Karpas-422 (cell line): ENCODE measurements at places on chromosomes 16 and 17. TPM values are rescaled to one million over a fixed set of nuclear protein-coding genes. Genes with fewer than 3 reads are reported as not detected.
A peak's percentile ranks its signal among the peaks of the same experiment; 100 is the strongest.

GRCh38 chr17:71342737-71343136, 778.1 kb upstream of the SOX9 start:
- H3K27ac ChIP-seq: no peak overlapping the region
- H3K27me3 ChIP-seq: no peaks in the 10 kb centered on the region
- DNase-seq: no peak
- H3K36me3 ChIP-seq: no peaks in the 10 kb centered on the region
- H3K4me1 ChIP-seq: no peaks in the 10 kb centered on the region; the same call in 1 of the 2 replicates
- H3K4me3 ChIP-seq: no peak overlapping the region

DNA sequence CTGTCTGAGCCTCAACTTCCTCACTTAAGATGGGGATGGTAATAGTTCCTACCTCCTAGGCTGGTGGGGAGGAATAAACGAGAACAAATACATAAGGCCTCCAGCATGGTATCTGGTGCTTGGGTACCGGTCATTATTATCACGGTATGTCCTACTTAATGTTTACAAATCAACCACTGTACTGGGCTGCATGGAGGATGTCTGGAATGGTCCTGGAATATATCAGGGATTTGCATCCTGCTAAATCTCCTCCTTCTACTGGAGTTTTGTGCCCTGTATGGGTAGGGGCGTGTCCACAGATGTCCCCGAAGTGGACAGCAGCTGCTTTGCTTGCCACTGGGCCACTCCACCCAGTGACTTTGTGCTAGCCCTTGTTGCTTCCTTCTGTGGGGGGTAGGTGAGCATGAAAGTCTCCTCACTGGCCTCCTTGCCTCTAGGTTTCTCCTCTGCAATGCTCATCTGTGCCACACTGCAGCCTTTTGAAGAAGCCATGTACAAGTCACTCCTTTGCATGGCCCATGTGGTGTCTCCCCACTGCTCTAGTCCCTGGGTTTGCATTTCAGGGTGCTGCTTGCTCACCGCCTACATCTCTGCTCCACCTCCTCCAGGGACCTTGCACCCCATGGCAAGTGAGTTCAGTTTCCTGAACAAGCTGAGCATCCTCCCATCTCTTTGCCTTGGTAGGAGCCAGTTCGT, 2.2 kb upstream of the CMIP start:
- H3K27ac ChIP-seq: no peak overlapping the region
- peaks cover 16% of the 10 kb centered on the region for H3K4me1 ChIP-seq
- H3K36me3 ChIP-seq: no peaks in the 10 kb centered on the region

- no peaks in the 10 kb centered on the region for H3K4me1 ChIP-seq
- no peak overlapping the region for H3K4me3 ChIP-seq
- no peak for DNase-seq
Measured at GRCh38 chr16:77220427-77220826, 21.2 kb downstream of the SYCE1L start.

DNA sequence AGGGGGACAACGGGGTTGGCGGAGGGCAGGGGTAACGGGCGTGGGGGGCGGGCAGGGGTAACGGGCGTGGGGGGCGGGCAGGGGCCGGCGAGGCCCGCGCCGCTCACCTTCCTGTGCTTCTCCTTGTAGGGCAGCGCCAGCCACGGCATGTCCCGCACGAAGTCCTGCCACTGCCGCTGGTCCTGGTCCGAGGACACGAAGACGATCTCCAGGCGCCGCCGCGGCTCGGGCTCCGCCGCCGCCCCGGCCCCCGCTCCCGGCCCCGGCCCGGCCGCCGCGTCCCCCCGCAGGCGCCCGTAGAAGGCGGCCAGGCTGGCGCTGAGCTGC, 401 bp downstream of the NXN start:
- H3K27ac ChIP-seq: no peak overlapping the region
- no peaks in the 10 kb centered on the region for H3K27me3 ChIP-seq
- peaks cover 11% of the 10 kb centered on the region for H3K4me1 ChIP-seq
- H3K4me3 ChIP-seq: peak overlapping the region; percentile 61; the same call in 1 of the 2 replicates
- no peaks in the 10 kb centered on the region for H3K36me3 ChIP-seq

DNA sequence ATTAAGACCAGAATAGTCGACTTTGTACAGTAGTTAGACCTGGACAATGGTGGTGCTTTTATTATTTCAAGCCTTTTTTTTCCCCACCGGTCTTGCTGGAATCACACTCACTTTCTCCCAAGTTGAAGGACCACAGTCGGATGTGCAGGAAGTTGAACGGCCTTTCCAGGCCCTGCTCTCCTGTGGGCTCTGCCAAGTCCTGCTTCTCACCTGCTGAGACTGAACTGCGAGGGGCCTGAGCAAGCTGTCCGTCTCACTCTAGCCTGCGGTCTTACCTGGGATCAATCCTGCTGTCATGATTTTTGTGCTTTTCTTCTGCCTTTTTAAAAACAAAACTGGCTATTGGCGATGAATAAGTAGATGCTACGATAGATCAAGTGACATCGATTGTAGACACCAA, 1.3 kb downstream of the TLCD3A start:
- peak overlapping the region; percentile 89 for H3K4me3 ChIP-seq
- H3K4me1 ChIP-seq: peaks cover 18% of the 10 kb centered on the region
- no peaks in the 10 kb centered on the region for H3K27me3 ChIP-seq
- H3K36me3 ChIP-seq: peaks cover 21% of the 10 kb centered on the region
- no peak for DNase-seq
- no peak overlapping the region for H3K27ac ChIP-seq

GRCh38 chr17:42629411-42630009, 20.0 kb downstream of the TUBG1 start:
- no peak overlapping the region for H3K27ac ChIP-seq
- H3K36me3 ChIP-seq: no peaks in the 10 kb centered on the region
- no peaks in the 10 kb centered on the region for H3K4me1 ChIP-seq
- H3K4me3 ChIP-seq: no peak overlapping the region
- DNase-seq: no peak

- no peak overlapping the region for H3K4me3 ChIP-seq
- no peak for DNase-seq
- peaks cover 5% of the 10 kb centered on the region; the same call in 1 of the 2 replicates for H3K36me3 ChIP-seq
Measured at GRCh38 chr16:75289189-75289588, 37.8 kb upstream of the BCAR1 start.

DNA sequence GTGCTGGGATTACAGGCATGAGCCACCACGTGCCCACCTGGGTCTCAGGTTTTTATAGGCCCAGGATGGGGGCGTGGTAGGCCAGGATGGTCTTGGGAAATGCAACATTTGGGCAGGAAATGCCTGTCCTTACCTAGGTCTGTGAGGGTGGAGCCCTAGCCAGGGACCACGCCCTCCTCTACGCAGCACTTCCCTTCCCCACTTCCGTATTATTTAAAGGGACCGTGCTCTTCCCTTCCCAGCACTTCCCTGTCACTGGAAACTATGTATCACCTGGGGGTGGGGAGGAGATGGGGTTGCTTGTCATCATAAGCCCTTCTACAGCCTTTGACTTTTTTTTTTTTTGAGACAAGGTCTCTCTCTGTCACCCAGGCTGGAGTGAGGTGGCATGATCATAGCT, 238.9 kb upstream of the NLRP1 start:
- no peak for DNase-seq
- no peaks in the 10 kb centered on the region for H3K27me3 ChIP-seq
- H3K27ac ChIP-seq: no peak overlapping the region
- H3K4me3 ChIP-seq: no peak overlapping the region
- no peaks in the 10 kb centered on the region for H3K36me3 ChIP-seq

DNA sequence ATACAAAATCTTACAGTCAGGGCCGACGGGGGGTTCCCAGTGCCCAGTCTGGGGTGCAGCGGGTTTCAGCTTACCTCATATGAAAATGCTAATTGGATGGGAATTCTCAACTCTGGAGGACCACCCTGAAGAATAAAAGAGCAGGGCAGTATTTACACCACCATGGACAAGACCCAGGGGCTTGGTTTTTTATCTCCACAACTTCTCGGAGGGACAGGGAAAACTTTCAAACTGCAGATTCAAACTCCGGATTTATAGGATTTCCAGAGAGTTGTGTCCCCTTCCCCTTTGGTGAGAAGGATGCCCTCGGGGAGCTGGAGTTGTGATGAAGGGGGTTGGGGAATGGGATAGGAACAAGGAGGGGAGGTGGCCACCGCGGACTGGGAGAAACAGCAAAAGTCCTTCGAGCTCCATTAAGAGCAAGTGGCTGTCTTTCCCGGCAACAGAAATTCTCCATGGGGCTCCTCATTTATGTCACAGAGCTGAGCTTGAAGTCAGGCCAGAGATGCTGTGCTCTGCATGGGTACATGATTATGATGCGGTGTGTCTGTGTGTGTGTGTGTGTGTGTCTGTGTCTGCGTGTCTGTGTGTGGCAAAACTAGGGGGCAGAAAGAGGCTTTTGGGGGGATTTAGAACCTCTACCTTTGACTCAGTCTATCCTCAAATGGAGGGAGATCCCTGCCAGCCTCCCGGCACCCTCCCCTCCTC, 15.7 kb downstream of the FOXL1 start:
- H3K27ac ChIP-seq: no peak overlapping the region
- H3K27me3 ChIP-seq: no peaks in the 10 kb centered on the region
- DNase-seq: no peak
- H3K4me3 ChIP-seq: no peak overlapping the region
- no peaks in the 10 kb centered on the region for H3K36me3 ChIP-seq

DNA sequence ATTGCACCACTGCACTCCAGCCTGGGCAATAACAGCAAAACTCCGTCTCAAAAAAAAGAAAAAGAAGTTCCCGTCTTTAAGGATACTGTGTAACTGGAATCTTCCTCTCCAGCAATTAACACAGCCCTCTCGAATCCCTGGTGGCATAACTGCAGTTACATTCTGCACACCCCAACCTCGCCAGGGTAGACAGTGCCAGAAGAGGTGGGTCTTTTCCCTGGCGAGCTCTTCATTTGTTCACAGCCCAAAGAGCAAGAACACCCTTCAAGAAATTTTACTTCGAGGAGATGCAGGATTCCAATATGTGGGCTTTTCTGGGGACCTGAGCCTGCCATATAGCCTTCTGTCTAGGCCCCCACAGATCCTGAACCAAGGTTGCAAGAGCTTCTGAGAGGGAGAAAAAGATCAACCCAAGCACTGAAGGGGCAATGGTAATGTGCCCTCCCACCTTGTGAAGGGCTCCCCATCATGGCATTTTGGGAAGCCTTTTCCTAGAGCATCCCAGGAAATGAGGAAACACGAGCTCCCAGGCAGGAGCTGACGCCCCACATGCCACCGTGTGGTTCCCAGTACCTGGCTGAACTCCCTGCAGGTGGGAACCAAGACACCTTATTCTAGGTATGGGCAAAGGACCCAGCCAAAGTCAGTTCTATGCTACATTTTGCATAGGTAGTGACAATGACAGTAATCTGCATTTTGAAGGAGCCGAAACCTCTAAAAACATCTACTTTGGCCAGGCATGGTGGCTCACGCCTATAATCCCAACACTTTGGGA, 26.9 kb downstream of the TK2 start:
- H3K27me3 ChIP-seq: no peaks in the 10 kb centered on the region
- peaks cover 10% of the 10 kb centered on the region for H3K4me1 ChIP-seq
- no peak overlapping the region for H3K27ac ChIP-seq
- no peak for DNase-seq
- H3K4me3 ChIP-seq: no peak overlapping the region
- H3K36me3 ChIP-seq: no peaks in the 10 kb centered on the region

- no peak for DNase-seq
- H3K4me1 ChIP-seq: peaks cover 33% of the 10 kb centered on the region
- H3K27me3 ChIP-seq: no peaks in the 10 kb centered on the region
- H3K36me3 ChIP-seq: peaks cover 41% of the 10 kb centered on the region
- H3K27ac ChIP-seq: no peak overlapping the region
Measured at GRCh38 chr17:44214896-44215295, 4.6 kb downstream of the UBTF start.

GRCh38 chr17:50386510-50386909, 10.8 kb downstream of the LRRC59 start:
- H3K4me3 ChIP-seq: no peak overlapping the region
- no peaks in the 10 kb centered on the region for H3K27me3 ChIP-seq
- peaks cover 60% of the 10 kb centered on the region for H3K36me3 ChIP-seq
- no peak for DNase-seq
- peaks cover 7% of the 10 kb centered on the region for H3K4me1 ChIP-seq

Gene KCNJ18
- total RNA-seq: not detected in 2 replicates

Gene AMDHD2
- 22.7 and 51.7 TPM in 2 replicates for total RNA-seq

Gene MRC2
- total RNA-seq: 0.26 and 2.3 TPM in 2 replicates

Gene TEKT1
- total RNA-seq: not detected in 2 replicates

Gene CD2BP2
- total RNA-seq: 45.4 and 65.1 TPM in 2 replicates

Gene CCL18
- total RNA-seq: not detected in 2 replicates

Gene BBS2
- total RNA-seq: 55.5 and 66.2 TPM in 2 replicates

Gene SOX9
- total RNA-seq: 26.4 and 30.3 TPM in 2 replicates

Gene SLC38A8
- not detected in 2 replicates for total RNA-seq
